NCI-H1105 treated with DMSO at 0.1 percent for 48 hours (cell line): ENCODE measurements at places on chromosomes 16 and 17.

- DNase-seq, result peak; percentile 57
Observed at GRCh38 chr16:85366031-85366763, 246.9 kb upstream of the GSE1 start.

DNA sequence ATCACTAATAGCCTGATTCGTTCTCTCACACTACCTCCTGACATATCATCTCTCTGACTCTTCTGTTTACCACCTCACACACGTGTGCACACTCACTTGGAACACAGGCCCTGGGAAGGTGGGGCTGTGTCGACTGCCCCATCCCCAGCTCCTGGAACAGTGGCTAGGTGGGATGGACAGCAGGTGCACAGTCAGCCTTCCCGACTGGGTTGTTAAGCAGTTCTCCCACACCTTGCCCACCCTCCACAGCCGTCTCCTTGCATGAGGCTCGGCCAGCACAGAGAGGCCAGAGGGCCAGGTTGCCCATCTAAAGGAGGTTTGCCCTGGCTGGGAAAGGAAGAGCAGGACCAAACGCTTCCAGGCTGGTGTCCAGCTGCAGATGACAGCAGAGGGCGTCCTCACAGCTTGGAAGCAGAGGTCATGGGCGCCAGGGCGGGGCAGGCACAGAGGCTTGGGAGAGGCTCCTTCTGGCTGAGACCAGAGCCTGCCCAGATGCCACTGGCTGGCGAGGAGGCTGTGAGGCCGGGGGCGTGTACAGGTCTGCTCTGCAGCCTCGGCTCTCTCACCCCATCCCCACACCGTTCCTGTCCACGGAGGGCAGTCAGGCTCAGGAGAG lies 92.8 kb downstream of the AMFR start:
- no peak for DNase-seq

GRCh38 chr16:8899709-8900317 lies 17.7 kb downstream of the LITAFD start:
- no peak for DNase-seq

DNA sequence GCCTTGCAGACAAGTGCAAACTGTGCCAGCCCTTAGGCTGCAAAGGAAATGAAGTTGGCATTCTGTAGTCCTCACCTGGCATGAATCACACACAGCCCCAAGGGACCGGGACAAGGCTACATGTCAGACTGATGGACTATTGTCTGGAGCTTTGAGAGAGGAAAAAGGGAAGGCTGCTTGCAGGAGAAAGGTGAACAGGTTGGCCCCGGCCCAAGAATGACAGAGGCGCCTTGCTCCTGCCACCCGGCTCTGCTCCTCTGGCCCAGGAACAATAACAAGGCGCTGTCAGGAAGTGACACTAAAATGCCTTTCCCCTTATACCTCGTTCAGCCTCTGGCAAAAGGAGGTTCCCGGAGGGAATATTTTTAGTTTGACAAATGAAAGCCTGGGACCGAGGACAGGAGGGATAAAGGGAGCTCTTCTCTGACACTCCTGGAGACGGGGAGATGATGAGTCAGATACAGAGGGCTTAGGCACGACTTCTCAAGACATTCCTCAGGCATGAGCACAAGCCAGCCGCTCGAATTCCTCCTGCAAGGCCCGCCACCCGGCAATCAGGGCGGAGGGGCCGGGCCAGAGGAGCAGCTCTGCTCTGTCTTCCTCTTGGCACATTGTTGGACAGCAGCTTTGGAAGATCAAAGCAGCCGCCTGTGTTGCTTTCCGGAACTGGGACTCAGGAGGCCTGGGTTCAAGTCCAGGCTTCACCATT lies 105.8 kb downstream of the NOG start:
- peak; percentile 54 for DNase-seq

GRCh38 chr17:66830451-66830850 lies 4.5 kb upstream of the CACNG5 start:
- no peak for DNase-seq

DNA sequence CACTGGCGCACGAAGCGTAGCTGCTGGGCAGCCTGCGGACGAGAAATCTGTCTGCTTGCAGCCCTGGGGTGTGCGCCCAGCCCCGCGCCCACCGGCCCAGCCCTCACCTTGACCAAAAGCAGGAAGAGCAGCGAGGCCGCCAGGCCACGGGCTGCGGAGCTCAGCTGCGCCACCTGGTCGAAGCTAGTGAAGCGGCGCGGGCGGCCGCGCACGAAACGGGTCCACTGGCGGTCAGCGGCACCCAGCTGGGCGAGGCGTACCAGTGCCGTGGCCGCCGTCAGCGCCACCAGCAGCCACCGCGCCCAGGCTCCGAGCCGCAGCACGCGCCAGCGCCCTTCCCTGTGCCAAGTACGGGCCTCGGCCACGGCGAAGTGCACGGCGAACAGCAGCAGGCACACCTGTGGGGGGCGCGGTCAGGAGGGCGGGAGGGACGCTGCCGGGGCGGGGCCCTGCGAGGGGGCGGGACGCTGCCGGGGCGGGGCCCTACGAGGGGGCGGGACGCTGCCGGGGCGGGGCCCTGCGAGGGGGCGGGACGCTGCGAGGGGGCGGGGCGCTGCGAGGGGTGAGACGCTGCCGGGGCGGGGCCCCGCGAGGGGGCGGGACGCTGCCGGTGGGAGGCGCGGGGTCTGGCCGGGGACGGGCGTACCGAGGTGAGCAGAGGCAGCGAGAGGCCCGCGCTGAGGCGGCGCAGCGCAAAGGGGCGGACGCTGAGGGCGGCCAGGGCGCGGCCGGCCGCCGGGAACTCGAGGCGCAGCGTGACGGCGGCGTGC lies 43.2 kb downstream of the TSC2 start:
- DNase-seq, result no peak

DNA sequence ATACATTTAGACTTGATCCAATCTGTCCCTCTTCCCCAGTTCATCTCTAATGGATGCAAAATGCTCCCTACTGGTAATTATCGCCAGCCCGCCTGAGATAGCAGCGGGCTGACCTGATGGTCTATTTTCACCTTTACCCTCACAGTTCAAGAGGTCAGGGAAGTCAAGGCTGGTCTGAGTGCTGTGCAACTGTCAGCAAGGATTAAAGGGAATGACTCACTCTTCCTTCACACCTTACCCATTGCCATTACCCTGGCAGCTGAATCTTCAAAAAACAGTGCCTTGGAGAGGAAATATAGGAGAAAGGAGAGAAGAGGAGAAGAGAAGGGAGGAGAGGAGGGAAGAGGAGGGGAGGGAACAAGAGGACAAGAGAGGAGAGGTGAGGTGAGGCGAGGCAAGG lies 36.3 kb downstream of the GRB7 start:
- no peak for DNase-seq

DNA sequence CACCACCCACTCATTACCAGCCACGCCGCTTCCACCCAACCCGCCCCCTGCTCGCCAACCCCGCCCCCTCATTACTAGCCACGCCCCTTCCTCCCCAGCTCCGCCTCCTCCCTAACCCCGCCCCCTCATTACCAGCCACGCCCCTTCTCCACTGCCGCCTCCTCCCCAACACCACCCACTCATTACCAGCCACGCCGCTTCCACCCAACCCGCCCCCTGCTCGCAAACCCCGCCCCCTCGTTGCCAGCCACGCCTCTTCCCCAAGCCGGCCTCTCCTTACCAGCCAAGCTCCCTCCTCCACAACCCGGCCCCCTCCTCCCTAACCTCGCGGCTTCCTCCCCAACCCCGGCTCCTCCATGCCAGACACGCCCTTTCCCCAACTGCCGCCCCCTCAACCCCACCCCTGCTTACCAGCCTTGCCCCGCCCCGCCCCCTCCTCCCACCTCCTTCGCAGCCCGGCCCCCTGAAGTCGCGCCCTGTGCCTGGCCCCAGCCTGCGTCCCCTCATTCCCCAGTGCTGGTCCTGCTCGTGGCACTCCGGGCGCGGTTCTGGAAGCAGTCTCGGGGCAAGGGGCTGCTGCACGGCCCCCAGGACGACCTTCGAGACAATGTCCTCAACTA lies 7.3 kb downstream of the SLC22A31 start:
- no peak for DNase-seq

DNA sequence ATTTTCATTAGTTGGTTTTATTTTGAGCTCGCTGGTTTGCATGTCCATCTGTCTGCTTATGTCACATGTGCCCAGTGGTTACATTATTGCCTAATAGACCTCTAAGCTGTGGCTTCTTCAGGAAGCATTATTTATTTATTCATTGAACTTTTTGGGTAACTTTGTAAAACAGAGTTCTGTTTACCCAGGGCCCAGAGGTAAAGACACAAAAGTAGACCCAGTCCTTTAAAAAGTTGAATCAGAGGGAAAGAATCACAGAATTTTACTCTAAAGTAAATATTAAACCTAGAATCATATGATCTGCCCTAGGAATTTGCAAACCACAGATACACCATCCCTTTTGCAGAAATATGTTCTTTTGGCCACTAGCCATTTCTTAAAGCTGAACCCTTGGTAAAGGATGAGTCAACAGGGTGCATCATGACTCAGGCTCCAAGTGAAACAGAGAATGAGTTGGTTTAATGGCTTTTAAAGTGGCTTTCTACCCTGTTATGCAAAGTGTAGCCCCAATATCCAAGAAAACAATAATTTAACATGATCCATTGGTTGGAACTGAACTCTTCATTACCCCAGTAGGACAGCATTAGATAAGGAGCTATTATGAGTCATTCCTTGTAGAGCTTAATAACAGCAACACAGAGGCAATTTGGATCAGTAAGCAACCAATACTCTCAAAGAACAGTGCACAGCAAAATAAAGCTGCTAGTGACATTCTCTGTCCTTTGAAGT lies 236.3 kb downstream of the KCNJ2 start:
- DNase-seq, result no peak

- DNase-seq, result no peak
Observed at GRCh38 chr17:41140360-41141131, at the start of gene KRTAP4-6. TSS of gene KRTAP4-6 (minus strand) at chr17:41140544. CDS start at chr17:41140487, 57 bp downstream.

GRCh38 chr16:56192986-56193945 lies 2.0 kb downstream of the GNAO1 start:
- DNase-seq, result peak; percentile 32

DNA sequence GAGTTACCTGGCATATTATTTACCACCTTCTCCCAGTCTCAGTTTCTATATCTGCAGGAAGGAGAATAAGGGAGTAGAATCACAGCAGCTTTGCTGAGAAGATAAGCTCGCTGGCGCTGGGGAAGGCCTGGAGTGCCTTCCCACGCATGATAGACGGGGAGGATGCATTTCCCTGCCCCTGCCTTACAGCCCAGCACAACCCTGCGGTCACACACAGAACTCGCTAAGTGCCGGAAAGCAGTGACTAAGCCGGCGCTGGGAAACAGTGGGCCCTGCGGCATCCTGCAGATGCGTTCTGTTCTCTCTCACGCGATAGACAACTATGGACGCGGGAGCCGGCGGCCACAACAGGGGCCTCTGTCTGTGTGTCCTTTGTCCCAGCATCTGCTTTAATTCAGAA lies 4.8 kb downstream of the CA5A start:
- no peak for DNase-seq

GRCh38 chr17:27762527-27763305 lies 37.6 kb downstream of the NOS2 start:
- no peak for DNase-seq

GRCh38 chr16:14423344-14423743 lies 206.7 kb downstream of the PARN start:
- DNase-seq, result no peak

GRCh38 chr16:1005286-1005685 lies 23.7 kb downstream of the SOX8 start:
- DNase-seq, result no peak

DNA sequence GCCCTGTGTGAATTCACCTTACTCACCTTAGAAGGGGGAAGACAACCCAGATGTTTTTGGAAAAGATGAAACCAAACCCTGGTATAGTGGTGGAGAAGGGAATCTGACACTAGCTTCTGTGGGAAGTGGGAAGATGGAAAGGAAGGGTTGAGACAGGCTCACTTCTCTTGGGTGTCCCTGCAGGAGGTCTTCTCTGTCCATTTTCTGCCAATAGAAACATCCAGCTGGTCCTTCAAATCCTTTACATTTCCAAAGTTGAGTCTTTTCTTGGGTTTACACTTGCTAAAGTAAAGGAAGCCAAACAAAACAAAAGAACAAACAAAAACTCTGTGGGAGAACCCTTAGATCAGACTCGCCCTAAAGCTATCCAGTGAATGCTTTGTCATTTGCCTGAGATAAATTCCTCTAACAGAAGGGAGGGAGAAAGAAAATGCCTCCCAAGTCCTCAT lies 10.2 kb downstream of the HOXB1 start:
- no peak for DNase-seq

- DNase-seq, result no peak
Observed at GRCh38 chr17:6498901-6499540, 54.8 kb downstream of the PIMREG start.

DNA sequence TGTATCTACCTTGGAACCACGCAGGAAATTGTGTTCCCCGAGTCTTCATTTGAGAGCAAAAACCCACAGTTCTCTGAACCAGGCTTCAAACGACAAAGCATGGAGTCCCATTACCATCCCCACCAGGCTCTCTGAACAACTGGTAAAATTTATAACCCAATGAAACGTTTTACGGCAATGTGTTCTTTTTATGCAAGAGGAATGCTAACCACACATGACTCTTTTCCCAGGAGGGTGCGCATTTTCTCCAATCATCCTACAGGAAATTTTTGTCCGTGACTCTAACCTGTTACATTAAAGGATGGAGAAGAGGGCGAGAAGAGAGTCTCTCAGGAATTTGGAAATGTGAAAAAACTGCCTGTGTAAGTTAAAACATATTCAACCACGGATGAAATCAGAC lies 17.8 kb downstream of the STX8 start:
- no peak for DNase-seq

GRCh38 chr17:78753316-78754250 lies 28.5 kb downstream of the CYTH1 start:
- no peak for DNase-seq

GRCh38 chr17:61986898-61987297 lies 59.1 kb upstream of the INTS2 start:
- DNase-seq, result no peak

GRCh38 chr16:87927195-87927562 lies 9.2 kb downstream of the CA5A start:
- DNase-seq, result no peak

DNA sequence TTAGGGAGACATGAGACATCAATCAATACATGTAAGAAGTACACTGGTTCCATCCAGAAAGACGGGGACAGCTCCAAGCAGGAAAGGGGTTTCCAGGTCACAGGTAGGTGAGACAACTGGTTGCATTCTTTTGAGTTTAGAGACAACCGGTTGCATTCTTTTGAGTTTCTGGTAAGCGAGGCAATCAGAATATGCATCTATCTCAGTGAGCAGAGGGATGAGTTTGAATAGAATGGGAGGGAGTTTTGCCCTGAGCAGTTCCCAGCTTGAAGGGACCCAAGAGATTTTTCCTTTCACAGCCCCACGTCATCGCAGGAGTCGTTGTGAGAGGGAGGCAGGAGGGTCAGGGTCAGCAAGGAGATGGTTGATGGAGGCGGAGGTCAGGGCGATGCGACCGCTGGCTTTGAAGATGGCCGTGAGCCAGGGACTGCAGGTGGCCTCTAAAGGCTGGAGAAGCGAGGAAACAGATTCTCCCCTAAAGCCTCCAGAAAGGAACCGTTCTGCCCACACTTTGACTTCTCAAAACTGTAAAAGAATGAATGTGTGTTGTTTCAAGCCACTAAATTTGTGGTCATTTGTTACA lies 36.5 kb downstream of the IRF8 start:
- no peak for DNase-seq
